ENCODE measurements at places on chromosomes 1 and 21. TPM values are rescaled to one million over a fixed set of nuclear protein-coding genes. Genes with fewer than 3 reads are reported as not detected.

GRCh38 chr1:95438218-95438948, 204.4 kb downstream of the RWDD3 start:
- DNase-seq: no peak

DNA sequence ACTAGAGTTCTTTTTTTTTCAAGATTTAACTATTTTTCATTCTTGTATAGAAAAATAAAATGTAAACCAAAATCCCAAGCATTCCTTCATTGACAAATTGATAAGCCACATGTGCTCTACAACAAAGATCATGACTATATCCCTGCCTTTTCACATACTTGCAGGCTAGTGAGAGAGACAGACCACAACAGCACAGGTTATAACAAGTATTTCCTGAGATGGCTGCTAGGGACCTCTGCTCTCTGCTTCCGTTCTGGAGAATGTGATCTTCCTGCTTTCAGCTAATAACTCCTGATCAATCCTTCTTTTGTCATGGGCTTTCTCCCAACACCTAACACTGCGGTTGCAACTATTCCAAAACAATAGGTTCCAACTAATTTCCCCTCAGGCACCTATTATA, 14.0 kb upstream of the SPRR2F start:
- no peak for DNase-seq

DNA sequence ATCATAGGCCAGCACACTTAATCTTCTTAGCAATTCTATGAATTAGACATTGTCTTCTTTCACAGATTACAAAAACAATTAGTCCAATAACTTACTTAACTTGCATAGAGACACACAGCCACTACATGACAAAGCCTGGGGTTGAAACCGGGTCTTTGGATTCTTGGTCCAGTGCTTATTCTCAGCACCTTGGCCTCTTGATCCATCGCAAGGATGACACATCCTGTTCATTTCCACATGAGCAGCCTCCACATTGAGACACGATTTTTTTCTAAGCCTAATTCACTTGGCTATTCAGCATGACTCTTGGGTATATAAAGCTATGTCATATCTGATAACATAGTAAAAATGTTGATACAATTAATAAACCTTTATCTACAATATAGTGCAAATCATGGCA, 221.0 kb upstream of the FOXD3 start:
- DNase-seq: no peak

DNA sequence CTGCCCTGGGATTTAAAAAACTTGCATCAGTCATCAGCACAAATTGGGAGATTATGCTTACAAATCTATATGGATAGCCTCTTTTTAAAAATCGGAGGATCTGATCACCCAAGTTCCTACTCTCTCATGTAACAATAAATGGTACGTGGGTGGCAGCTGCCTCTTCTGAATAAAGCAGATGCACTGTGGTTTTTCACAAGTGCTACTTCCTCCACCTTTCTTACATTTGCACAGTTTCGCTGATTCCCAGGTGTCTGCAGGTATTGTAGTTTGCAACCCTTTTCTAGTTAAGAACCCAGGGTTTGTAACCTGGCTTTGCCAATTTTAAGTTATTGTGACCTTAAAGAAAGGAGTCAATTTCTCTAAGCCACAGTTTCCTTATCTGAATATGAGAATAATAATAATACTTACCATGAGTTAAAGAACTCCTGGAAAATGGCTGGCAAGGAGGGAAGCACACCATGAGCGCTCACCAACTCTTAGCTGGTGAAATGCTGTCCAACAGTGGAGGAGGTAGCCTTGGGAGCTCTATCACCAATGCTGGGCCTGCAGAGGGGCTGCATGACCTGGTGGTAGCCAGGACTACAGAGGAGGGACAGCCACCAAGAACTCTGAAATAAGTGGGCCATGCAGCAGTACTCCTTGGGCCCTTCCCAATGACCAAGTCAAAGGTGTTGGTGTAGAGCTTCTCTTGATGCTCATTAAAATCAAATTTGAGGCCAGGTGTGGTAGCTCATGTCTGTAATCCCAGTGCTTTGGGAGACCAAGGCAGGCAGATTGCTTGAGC, 30.2 kb upstream of the KCNA2 start:
- DNase-seq: peak; percentile 81

DNA sequence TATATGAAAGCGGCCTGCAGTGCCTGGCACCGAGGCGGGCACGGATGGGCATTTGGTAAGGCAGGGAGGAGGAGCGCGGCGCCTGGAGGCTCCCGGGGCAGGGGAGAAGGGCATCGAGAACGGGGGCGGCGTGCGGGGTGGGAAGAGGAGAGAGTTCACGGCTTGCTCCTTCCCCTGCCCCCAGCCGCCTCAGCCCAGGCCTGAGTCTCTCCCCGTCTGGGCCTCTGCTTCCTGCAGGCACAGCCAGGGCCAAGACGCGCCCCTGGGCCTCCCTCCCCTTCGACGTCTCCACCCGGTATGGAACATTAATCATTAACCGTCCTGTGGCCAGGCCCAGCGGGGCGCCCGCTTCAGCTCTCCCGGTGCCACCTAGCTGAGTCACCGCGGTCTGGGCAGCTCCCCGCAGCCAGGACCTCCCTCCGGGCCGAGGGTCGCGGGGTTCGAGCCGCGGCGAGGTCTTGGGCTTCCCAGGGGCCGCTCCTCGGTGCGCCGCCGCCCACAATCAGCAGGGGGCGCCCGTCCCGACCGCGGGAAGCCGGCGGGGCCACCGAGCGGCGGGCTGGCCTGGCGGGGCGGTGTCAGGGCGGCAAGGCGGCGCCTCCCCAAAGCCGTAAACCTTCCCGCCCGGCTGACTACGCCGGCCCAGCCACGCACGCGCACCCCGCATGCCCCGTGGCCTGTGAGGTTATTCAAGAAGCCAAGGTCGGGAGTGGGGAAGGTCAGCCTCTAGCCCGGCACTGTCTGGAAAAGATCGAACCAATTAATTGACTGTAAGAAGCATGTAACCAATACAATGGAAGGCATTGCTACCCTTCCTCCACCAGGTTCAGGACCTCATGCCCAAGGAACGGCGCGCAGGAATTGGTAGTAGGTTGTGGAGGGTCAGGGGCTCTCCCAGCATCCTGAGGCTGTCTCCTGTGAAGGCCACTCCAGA, 23.4 kb upstream of the RD3 start:
- peak; percentile 77 for DNase-seq

- no peak for DNase-seq
Measured at GRCh38 chr1:245475126-245475525, 320.3 kb downstream of the KIF26B start.

GRCh38 chr1:114700036-114700600, 4.8 kb upstream of the AMPD1 start:
- DNase-seq: no peak

GRCh38 chr1:18637962-18638834, 7.6 kb downstream of the PAX7 start:
- no peak for DNase-seq

GRCh38 chr1:202023001-202023433, 12.6 kb downstream of the ELF3 start:
- no peak for DNase-seq

DNA sequence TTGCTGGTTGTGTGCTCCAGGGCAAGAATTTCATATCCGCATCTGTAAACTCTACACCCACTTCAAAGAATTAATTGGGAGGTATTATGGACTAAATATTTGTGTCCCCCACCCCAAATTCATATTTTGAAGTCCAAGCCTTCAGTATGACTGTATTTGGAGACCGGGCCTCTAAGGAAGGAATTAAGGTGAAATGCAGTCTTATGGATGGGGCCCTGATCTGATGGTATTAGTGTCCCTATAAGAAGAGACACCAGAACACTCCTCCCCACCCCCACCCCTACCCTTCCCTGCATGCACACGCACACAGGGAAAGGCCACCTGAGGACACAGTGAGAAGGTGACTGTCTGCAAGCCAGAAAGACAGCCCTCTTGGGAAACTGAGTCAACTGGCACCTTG, 332.4 kb downstream of the RPS6KC1 start:
- no peak for DNase-seq

Gene PADI1
- total RNA-seq: not detected

Gene NRAS
- 47.0 TPM for total RNA-seq

Gene CD1D
- total RNA-seq: 5.8 TPM

All from OCI-LY7 (cell line).